Prostate gland (tissue), 2 donors: ENCODE measurements at places on chromosomes 16 and 17. TPM values are rescaled to one million over a fixed set of nuclear protein-coding genes. Genes with fewer than 3 reads are reported as not detected.

DNA sequence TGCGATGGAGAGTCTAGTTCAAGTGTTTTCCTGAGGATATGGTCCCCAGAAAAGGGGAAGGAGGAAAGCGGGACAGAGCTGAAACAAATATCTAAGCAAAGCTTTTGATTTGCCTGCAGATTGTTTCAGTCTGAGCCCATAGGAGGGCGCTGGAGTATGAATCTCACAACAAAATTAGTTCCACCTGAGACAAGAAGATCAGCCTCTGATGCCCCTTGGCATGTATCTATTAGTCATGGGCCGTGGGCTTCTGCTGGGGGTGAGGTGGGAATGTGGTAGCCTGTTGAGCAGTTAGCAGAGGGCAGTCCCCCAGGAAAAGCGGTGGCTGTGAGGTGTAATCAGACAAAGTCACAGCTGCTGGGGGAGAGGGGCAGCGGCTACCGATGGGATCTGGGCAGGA is 446.9 kb downstream of the CA10 start:
- no peaks in the 10 kb centered on the region for H3K27me3 ChIP-seq
- no peaks in the 10 kb centered on the region for H3K4me1 ChIP-seq
- H3K27ac ChIP-seq, result no peak overlapping the region
- no peak overlapping the region for H3K4me3 ChIP-seq
- no peaks in the 10 kb centered on the region for H3K36me3 ChIP-seq

DNA sequence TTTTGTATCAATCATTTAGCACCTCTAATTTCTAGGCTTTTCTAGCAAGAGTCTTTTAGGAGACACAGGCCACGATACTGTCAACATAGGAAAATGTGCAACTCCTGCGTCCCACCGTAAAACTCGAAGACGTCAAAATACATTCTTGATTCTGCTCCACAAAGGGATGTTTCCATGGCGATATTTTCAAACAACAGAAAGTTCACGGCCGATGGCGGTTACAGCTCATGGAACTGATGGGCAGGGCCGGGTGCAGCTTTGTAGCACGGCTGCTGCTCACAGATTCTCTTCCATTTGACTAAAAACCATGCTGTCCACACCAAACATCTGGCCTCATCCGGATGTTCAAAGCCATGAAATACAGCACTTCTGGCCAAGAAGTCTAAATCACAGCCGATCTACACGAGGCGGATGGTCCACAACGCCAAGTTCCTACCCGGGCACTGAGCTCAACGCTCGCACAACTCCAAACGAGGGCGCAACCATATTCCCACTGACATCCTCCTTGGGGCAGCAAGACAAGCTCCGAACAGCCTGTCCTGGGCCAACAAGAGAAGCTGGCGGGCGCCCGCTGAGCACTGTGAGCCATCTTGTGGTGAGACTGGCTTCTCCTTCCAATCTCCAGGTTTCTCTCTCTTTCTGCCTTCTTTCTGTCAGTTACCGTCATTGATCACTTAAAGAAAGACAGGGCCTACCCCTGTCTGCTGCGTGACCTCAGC is 79.8 kb downstream of the ZNF778 start:
- no peak overlapping the region for H3K4me3 ChIP-seq
- H3K27ac ChIP-seq, result no peak overlapping the region
- H3K36me3 ChIP-seq, result no peaks in the 10 kb centered on the region
- no peaks in the 10 kb centered on the region for H3K27me3 ChIP-seq
- H3K4me1 ChIP-seq, result peaks cover 7% of the 10 kb centered on the region
- no peak for DNase-seq

GRCh38 chr17:42010898-42011516 is 6.2 kb downstream of the DNAJC7 start:
- no peak overlapping the region for H3K4me3 ChIP-seq
- H3K4me1 ChIP-seq, result no peaks in the 10 kb centered on the region
- H3K27ac ChIP-seq, result no peak overlapping the region
- H3K27me3 ChIP-seq, result no peaks in the 10 kb centered on the region
- no peak for DNase-seq
- H3K36me3 ChIP-seq, result no peaks in the 10 kb centered on the region

DNA sequence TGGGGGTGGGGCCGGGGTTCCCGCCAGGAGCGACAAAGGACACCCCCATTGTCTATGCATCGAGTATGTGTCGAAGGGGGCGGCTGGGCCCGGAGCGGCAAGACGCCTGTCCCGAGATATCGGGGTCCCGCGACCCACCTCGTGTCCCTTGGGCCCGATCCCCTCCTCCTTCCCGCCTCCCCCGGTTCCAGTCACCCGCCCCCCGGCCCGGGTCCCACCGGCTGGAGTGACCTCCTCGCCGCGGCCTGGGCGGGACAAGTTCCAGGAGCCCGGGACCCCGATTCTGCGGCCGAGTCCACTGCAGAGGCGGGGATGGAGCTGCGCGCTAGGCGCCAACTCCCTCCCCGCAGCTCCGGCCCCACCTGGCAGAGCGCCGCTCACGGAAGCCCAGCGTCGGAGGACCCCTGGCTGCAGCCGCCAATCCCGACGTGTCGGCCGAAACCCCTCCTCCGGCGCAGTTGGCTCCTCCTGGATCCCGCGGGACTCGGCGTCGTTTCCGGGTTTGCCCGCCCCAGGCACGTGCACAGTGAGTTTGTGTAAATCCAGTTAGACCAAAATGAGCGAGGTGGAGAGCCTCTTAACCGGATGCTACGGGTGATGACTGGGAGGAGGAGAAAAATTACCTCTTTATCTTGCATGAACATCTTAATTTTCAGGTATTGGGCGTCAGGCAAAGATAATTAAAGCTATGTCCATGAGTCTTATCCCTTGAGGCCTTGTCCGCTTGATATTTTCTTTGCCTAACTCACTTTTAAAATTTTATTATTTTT is at the start of gene NMRAL1:
Gene NMRAL1 (minus strand): TSS at position 434 of the 770 bp plus-strand sequence. CDS start 493 bp downstream, outside the sequence.
- no peaks in the 10 kb centered on the region for H3K36me3 ChIP-seq
- no peaks in the 10 kb centered on the region for H3K27me3 ChIP-seq
- peak within 1 kb of the TSS; percentile 86 for H3K27ac ChIP-seq
- DNase-seq, result peak; percentile 93
- H3K4me1 ChIP-seq, result no peaks in the 10 kb centered on the region

DNA sequence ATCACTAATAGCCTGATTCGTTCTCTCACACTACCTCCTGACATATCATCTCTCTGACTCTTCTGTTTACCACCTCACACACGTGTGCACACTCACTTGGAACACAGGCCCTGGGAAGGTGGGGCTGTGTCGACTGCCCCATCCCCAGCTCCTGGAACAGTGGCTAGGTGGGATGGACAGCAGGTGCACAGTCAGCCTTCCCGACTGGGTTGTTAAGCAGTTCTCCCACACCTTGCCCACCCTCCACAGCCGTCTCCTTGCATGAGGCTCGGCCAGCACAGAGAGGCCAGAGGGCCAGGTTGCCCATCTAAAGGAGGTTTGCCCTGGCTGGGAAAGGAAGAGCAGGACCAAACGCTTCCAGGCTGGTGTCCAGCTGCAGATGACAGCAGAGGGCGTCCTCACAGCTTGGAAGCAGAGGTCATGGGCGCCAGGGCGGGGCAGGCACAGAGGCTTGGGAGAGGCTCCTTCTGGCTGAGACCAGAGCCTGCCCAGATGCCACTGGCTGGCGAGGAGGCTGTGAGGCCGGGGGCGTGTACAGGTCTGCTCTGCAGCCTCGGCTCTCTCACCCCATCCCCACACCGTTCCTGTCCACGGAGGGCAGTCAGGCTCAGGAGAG is 92.8 kb downstream of the AMFR start:
- DNase-seq, result no peak
- H3K4me1 ChIP-seq, result no peaks in the 10 kb centered on the region
- H3K27me3 ChIP-seq, result no peaks in the 10 kb centered on the region
- H3K27ac ChIP-seq, result no peak overlapping the region
- H3K4me3 ChIP-seq, result no peak overlapping the region

- no peaks in the 10 kb centered on the region for H3K27me3 ChIP-seq
- DNase-seq, result no peak
- no peak overlapping the region for H3K27ac ChIP-seq
- no peaks in the 10 kb centered on the region for H3K36me3 ChIP-seq
- H3K4me1 ChIP-seq, result no peaks in the 10 kb centered on the region
Measured at GRCh38 chr17:81207610-81208581, 14.9 kb downstream of the CEP131 start.

HAS3 gene
- total RNA-seq, result 3.0 TPM

APOBR gene
- total RNA-seq, result 1.3 TPM

DNA sequence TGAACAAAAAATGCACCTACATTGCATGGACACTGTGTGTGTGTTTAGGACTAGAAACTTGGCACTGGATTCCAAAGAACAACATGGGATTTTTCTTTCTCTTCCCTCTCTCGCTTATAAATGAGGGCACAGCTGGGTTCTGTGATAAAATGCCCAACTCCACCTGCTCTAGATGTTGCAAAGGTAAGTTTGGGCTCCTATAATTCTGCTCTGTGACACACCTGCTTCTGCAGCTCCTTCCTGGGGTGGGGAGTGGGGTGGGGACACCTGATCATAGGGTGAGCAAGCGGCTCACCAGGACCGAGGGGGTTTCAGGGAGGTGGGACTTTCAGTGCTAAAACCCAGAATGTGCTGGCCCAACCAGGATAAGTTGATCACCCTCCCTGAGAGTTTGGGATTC is 104.3 kb downstream of the AXIN2 start:
- H3K27ac ChIP-seq, result no peak overlapping the region
- no peaks in the 10 kb centered on the region for H3K36me3 ChIP-seq
- H3K4me3 ChIP-seq, result no peak overlapping the region
- no peaks in the 10 kb centered on the region for H3K4me1 ChIP-seq
- DNase-seq, result no peak

GRCh38 chr17:61583242-61583641 is 7.8 kb downstream of the NACA2 start:
- no peaks in the 10 kb centered on the region for H3K36me3 ChIP-seq
- H3K27me3 ChIP-seq, result no peaks in the 10 kb centered on the region
- no peak overlapping the region for H3K27ac ChIP-seq
- no peak overlapping the region for H3K4me3 ChIP-seq
- no peaks in the 10 kb centered on the region for H3K4me1 ChIP-seq

DNA sequence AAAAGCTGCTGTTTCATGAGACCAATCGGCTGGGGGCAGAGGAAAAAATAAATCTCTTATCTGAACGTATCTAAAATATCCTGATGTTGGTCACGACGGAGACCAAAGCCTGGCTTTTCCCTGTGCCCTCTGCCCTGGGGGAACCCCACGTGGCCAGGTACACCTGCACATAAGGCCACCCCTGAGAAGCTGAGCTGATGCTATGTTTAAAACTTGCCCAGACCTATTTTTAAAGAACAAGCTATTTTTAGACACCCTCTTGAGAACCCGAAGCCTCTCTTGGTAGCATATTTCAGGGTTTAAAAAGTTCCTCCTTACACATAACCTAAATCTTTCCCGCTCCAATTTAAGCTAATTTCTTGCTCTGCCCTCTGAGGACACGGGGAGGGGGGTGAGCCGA is 210.4 kb downstream of the GSG1L start:
- no peaks in the 10 kb centered on the region for H3K36me3 ChIP-seq
- H3K4me3 ChIP-seq, result no peak overlapping the region
- no peak overlapping the region for H3K27ac ChIP-seq
- H3K27me3 ChIP-seq, result peaks cover 4% of the 10 kb centered on the region
- DNase-seq, result no peak

DNA sequence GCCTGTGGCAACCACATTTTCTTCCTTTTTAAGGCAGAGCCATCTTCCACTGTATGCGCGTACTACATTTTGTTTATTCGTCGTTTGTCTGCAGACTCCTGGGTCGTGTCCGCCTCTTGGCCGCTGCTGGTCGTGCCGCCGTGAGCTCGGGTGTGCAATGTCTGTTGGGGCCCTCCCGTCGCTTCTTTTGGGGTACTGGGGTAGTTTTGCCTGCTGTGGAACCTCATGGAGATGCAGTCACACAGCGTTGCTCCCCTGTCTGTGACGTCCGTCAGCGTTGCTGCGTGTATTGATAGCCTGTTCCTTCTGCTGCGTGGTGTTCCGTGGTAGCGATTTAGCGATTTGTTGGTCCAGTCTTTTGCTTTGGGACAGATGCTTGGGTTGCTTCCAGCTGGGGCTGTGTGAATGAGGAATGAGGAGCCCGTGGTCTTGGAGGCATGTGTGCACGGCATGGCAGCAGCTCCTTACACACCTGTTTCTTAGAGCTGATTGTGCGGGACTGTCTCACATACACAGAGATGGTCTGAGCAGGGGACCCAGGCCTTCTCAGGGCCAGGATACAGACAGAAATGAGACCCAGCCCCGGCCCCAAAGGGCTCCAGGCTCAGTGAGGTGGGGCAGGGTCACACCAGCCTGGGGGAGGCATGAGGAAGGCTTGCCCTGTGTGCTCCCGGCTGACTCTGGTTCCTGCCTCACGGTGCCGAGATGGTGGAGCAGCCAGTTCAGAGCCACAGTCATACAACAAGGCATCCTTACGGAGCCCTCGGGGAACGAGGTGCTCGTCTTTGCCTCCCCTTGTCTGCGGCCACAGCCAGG is 78.4 kb upstream of the GSE1 start:
- H3K4me3 ChIP-seq, result no peak overlapping the region
- H3K4me1 ChIP-seq, result peaks cover 4% of the 10 kb centered on the region
- no peak for DNase-seq
- H3K27me3 ChIP-seq, result no peaks in the 10 kb centered on the region
- H3K27ac ChIP-seq, result no peak overlapping the region
- no peaks in the 10 kb centered on the region for H3K36me3 ChIP-seq

ESRP2 gene
- total RNA-seq, result 24.5 TPM

DNA sequence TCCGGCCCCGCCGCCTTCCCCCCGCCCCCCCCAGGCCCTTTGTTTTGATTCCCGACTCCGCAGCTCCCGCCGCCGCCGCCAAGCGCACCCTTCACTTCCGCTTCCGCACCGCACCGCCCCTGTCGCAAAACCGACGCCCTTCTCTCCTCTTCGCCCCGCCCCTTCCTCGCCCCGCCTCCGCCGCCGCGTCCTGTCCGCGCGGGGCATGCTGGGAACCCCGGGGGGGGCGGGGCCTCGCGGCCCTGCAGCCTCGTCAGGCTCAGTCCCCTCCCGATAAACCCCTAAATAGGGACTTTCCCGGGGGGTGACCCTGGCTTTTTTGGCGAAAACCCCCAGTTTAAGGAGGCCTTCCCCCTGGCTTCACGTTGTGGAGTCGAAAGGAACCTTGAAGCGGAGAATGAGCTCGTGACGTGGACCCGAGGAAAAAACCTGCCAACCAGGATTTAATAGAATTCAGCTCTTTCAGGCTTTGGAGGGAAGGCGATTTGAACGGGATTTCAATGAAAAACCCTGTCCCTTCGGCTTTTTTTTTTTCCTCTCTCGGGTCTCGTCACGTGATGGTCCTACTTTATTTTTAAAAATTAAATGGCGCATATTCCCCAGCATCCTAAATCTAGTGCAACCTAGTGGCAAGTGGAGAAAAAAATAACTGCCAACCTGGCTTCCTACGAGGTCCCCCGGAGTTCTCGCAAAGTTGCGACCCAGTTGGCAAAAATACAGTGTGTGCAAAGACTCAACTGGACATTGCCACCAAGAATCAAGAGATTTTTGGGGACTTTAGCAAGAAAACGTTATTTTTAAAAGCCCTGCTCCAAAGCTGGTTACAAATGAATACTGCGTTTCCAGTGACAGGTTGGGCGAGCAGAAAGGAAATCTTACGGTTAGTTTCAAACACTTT is at the start of gene MARF1:
Gene MARF1 (minus strand): TSS at position 107 of the 898 bp plus-strand sequence. CDS start 3,921 bp downstream, outside the sequence.
- peak within 1 kb of the TSS; percentile 99 for H3K27ac ChIP-seq
- peak; percentile 98 for DNase-seq
- no peaks in the 10 kb centered on the region for H3K27me3 ChIP-seq
